ENCODE measurements at places on chromosomes 7 and 10.

DNA sequence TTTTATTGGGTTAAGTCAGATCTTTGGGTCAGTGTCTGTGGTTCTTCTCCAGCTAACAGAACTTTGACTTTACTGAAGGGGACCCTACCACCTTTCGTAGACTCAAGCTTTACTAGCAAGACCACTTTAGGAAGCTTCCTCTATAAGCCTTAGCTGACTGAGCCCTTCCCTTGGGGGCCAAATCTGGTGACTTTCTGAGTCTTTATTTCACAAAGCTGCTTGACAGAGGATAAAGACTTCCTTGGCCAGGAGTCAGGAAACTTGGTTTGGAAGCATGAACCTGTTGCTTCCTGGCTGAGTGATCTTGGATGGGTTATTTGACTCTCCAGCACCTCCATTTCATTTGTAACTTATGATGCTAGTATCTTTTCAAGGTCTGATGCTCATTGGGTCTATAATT is 466.7 kb downstream of the TYW1 start:
- DNase-seq: no peak

DNA sequence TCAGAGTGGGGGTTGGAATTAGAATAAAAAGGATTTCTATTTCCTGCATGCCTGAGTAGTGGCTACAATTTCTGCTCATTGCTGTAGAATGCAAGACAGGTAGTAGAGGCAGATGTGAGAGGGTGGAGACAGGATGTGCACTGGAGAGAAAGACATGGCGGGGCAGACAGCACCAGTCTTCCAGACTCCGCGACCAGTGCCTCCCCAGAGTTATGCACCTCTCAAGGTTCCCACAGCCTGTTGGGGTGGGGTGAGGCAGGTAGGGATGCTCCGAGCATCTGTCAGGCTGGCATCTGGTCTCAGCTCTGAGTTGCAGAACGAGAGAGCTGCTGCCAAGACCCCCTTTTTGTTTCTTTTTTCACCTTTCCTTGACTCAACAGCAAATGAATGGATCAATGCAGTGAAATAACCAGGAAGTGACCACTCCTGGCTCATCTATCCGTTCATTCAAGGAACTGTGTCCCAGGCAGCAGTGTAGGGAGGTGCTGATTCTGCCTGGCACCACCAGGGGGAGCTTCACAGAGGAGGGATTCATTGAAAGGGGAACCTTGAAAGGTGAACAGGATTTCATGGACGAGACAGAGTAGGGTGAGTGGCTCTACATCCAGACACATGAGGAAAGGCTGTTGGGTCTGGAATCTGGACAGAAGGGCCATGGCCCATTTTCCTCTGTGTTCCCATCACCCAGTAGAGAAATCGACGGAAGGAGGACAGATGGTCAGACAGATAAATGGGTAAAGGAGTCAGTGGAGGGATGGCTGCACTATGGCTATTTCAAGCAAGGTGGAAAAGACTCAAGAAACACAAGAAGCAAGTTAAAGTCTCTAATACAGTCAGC is 17.2 kb upstream of the SLC18A3 start:
- DNase-seq: peak; percentile 23

GRCh38 chr10:110876000-110876399 is 4.3 kb downstream of the PDCD4 start:
- DNase-seq: no peak

DNA sequence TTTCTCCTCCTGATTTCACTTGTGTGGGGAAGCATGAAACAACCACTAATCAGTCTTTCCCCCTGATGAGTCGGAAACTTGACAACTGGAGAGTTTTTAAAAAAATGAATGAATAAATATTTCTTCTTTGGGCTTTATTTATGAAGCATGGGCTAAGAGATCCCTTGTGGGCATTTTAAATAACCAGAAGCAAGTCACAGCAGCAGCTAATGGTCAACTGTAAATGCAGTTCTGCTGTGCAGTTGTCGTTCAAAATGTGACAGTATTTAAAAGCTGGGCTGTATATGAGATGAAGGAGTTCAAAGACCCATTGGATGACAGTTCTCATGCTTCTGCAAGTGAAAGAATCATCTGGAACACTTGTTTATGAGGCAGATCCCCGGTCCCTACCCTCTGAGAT is 54.1 kb downstream of the STEAP1B start:
- DNase-seq: no peak

DNA sequence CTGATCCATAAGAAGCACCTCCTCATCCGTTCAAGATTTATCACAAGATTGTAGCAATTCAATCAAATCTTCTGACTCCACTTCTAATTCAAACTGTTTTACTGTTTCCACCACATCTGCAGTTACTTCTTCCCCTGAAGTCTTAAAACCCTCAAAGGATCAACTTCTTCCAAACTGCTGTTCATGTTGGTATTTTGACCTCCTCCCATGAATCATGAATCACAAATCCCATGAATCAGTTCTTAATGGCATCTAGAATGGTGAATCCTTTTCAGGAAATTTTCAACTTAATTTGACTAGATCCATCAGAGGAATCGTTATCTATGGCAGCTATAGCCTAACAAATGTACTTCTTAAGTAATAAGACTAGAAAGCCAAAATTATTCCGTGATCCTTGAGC is 122.3 kb downstream of the IMMP2L start:
- no peak for DNase-seq

DNA sequence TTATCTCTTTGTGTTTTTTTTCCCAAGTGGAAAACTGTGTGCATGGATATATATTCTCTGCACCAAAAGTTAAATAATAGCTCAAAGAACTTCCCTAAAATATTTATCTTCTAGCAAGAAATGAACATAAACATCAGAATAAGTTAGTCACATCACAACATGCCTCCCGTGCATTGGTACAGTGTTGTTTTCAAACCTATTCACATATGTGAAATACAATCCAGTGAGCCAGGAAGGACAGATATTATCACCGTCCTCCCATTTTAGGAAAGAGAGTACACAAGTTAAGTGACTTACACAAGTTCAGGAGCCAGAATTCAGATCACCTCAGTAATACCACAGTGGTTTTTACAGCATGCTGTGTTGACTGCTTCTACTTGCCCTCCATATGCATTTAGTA is 22.2 kb downstream of the ARMH3 start:
- no peak for DNase-seq

GRCh38 chr10:10519674-10520073 is 498.0 kb upstream of the CELF2 start:
- DNase-seq: no peak

DNA sequence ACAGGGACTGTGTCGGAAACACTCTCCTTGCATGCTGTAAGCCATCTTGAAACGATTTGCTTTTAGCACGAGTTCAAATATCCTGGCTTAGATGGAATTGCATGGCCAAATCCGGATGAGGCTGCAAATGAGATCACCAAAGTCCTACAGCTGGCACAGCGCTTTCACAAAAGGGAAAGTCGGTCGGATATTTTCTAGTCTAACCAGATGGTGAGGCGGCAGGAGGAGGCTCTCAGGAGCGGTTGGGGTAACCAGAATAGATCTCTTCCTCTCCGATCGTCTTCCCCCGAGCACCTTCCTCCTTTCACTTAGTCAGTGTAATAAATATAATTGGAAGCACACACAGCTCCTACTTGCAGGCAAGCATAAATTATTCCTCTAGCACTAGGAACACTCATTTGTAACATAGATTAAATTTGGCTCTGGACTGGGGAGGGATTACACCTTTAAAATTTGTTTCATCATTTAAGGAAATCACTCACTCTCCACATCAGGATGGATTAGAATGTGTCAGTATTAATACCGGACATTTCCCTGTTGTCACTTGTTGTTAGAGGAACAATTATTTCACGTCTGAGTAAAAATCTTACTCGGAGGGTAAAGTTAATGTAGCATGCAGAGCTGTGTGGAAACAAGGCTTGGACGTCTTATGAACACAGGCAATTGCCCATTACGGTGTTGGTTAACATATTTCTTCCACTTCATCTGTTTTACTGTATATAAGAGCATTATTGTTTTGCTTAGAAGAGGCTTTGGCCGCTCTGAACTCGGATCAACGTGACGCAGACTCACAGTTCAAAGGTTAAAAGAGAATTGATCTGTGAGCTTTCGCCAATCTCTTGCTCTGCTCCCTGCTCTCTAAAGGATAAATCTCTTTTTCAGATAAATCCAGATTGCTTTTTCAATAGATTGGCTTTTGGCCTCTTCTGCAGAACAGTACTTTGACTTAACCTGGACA is 857.9 kb downstream of the TYW1 start:
- DNase-seq: no peak

GRCh38 chr7:130912082-130912861 is 178.3 kb upstream of the KLF14 start:
- DNase-seq: no peak

- DNase-seq: no peak
Measured at GRCh38 chr7:34058801-34059135, 153.4 kb downstream of the BMPER start.

DNA sequence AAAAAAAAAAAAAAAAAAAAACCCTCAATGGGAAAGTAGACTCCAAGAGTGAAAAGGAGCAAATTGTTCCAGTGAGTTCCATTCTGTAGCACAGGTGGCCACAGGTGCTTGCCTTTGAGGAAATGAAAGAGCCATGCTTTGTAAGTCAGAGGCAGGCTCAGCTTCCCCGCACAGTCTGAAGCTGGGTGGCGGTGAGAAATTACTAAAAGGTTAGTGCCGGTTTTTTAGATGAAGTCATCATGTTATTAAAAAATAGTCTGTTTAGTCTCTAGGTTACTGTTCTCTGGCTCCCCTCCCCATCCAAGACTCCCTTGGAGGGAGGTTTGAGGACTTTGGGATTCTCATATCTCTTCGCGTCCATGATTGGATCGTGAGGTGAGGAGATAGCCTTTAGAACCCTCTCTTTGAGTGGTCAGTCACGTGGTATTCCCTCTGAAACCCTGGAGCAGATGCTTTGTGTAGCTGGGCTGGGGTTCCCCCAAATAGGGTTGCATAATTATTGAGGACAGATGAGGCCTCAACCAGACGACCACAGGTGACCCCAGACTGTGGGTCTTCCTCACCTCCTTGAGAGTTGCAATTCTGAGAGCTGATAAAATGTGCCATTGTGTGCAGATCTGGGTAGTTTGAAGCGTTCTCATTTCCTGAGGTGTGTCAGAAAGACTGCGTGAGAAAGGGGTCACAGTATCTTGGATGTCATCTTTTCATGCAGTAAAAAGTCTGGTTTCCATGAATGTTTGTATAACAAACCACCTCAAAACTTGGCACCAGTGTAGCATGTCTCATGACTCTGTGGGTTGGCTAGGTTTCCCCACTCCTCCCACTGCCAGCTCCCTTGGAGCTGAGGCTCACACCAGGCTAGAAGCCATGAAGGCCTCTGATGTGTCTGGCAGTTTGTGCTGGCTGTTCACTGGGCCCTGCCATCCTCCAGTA is 27.1 kb downstream of the OGDH start:
- DNase-seq: peak; percentile 75

DNA sequence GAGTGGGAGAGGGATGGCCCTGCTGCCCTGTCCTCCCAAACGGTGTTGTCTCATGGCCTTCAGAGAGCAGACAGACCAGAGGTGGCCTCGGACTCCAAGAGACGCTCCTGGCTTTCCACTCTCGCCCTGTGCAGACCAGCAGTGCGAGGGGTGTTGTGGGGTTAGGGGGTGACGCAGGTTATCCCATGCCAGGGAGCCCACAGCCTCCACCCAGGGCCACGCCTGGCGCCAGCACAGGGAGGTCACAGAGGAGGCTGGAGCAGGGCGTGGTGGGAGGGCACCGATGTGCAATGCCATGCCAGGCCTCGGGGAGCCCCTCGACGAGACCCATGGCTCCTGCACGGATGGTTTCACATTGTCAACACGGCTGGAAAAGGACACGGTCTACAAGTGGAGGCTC is 52.1 kb downstream of the INPP5A start:
- DNase-seq: no peak

GRCh38 chr10:58164517-58164916 is 103.2 kb downstream of the IPMK start:
- DNase-seq: no peak

DNA sequence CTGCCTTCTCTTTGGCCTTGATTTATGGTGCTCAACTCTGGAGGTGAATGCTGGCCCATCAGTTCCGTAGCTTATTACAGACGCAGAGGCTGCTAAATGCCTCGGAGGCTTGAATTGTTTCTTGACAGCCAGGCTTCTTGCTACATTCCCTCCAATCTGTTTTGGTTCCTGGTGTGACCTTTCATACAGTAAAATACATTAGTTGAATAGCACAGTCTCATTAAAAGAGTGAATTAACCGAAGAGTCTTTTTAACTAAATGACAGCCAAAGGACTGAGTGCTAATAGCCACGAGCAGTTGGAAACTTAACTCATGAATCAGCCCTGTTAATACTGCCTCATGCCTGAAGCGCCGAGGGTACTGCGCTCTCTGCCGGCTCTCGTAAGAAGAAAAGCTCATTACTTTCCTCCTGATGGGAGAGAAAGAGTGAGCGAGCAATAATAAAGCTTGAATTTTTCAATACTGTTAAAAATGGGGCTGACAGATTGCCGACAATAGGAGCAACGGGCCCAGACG is 236.4 kb upstream of the GPR26 start:
- DNase-seq: no peak

DNA sequence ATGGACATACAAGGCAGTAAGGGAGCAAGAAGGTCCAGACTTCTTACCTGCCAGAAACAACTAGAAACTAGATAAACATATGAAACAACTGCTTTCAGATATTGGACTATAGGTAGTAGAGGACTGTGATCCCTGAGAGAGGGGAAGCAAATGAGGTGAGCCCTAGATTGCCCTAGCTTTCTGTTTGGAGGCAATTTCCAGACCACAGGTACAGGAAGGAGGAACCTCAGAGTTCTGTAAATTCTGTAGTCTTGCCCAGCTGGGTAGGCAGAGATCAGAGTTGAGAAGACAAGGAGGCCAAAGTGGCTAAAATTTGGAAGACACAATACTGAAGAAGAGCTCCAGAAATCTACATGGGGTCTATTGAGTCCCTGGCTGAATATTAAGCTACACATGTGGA is 21.0 kb downstream of the CDK6 start:
- DNase-seq: no peak

- DNase-seq: no peak
Measured at GRCh38 chr10:299969-300368, 164.7 kb downstream of the ZMYND11 start.

- no peak for DNase-seq
Measured at GRCh38 chr10:34651416-34652195, 163.5 kb downstream of the PARD3 start.

DNA sequence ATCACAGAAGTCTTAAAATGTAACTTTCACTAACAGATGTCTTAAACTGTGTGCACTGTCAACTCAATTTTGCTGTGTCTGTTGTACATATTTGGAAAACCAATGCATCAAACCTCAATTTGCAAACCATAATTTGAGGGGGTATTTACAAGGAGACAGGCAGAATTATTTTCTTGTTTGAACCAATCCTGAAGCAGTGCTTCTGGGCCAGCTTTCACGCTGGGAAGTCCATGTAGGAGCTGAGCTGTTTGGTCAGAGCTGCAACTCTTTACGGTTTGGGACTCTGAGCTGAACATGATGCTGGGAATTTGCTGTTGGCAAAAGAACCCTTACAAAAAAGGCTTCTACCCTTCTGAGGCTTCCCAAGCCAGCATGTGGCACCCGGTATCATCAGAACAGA is 43.2 kb upstream of the EPC1 start:
- DNase-seq: no peak

Data from stimulated activated naive CD4-positive, alpha-beta T cell treated with Interleukin-2 at 50 U/mL for 16 hours (primary cell).